Omental fat pad (tissue), 4 donors: ENCODE measurements at places on chromosomes 1 and 21.

DNA sequence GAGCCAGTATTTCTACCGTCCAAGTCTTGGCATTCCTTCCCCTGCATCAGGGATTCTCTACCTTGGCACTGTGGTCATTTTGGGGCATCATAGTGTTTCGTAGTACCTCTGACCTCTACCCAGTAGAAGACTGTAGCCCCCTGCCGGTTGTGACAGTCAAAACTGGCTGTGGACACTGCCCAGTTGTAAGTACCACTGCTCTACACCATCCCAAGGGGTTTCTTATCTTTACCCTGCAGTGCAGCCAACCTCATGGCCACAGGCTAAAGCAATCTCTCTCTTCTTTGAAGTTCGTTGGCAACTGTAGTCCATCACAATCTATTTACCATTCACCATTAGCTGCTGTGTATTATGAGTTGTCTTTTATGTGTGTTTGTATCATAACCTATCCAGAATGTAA, 29.3 kb upstream of the ERO1B start:
- no peak for DNase-seq

DNA sequence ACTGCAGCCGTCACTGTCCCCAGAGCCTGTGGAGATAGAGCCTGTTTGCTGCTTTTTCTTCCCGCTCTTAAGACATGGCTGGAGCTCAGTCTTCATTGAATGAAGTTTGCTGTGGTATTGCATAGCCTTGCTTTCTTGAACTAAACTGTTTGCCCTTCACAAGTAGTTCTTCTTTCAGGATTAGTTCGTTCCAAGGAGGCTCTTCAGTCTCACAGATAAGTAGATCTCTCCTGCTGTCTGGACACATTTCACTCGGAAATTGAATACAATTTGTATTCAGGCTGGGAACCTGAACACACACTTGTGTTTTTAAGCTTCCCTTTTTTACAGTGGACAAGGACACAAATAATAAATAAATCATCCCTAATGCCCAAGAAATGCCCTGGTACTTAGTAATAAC, 34.7 kb downstream of the IFNAR1 start:
- DNase-seq: no peak

GRCh38 chr1:22704440-22705067, 6.1 kb upstream of the EPHB2 start:
- peak; percentile 80 for DNase-seq

GRCh38 chr21:35400233-35400939, 351.3 kb upstream of the RUNX1 start:
- no peak for DNase-seq

DNA sequence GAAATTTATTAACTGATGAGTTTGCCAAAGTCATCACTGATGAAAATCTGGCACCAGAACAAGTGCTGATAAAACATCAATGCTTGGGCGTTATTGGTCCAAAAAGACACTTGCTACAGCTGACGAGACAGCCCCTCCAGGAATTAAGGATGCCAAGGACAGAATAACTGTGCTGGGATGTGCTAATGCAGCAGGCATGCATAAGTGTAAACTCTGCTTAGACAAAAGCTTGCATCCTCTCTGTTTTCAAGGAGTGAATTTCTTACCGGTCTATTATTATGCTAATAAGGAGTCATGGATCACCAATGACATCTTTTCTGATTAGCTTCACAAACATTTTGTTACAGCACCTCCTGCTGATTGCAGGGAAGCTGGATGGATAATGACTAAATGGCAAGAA, 402.0 kb downstream of the LTN1 start:
- DNase-seq: no peak

GRCh38 chr1:222953585-222953984, 138.7 kb downstream of the DISP1 start:
- no peak for DNase-seq

DNA sequence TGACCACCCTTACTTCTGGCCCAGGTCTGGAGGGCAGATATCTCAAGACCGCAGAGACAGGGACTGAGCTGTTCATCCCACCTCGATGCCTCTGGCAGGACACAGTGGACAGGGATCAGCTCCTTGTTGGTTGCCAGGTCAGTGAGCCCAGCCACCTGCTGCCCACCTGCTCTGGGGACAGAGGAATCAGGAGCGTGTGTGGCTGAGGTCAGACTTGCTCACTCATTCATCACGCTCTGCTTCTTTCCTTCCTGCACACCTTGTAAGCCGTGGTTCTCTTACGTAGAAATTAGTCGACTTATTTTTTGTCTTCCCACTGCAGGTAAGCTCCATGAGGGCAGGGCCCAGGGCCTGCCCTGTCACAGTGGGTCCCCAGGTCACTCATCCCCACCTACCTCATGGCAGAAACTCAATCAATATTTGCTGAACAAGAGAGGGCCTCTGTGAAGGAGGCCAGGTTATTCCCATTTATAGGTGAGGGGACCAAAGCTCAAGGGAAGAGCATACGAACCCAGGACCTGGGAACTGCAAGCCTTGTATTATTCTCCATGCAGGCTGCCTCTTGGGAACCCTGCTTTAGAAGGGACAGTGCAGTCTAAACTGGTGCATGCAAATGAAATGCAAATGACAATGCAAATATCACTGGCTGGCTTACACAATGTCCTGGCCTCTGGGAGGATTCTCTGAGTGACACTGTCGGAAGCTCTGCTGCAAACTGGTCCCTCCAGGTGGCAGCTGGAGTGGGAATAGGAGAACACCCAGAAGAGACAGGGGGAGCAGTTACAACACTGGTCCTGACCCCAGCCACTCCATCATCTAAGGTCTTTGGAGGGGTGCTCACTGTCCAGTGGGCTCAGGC, 58.4 kb upstream of the PAX7 start:
- no peak for DNase-seq

DNA sequence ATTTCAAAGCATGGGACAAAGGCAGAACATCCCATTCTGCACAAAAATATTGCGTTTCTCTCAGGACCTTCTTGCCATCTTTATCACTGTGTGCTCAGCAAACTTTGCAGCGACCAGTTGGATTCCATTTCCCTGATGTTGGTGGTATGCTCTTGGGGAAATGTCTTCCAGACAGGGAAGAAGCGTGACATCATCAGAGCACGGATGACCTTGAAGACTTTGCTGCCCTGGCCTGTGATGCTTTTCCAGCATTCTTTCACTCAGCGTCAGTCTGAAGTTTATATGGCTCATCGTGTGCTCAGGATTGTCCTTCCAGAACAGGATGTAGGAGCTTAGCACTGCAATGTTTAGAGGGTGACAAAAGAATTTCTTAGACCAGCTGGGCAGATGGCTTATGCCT, 131.4 kb upstream of the F3 start:
- DNase-seq: no peak

- no peak for DNase-seq
Measured at GRCh38 chr1:228311091-228311490, 95.5 kb downstream of the TRIM11 start.

GRCh38 chr1:23574265-23574754, 15.0 kb upstream of the ID3 start:
- no peak for DNase-seq

DNA sequence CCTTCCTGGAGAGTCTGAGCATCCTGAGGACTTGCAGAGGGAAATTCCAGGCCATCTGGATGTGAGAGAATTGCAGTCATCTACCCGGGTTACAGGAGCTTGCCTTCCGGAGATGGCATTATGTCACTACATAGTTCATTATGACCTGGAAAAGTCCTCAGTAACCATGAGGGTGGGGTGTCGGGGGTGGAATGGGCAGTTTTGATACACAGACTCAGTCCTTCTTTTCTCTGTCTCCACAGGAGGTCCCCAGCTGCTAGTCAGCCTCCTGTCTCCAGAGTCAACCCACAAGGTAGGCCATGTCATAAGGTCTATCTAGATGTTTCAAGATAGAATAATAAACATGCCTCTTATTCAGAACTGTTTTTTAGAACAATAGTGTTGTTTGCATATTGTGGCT, 268.2 kb upstream of the SGIP1 start:
- DNase-seq: no peak

DNA sequence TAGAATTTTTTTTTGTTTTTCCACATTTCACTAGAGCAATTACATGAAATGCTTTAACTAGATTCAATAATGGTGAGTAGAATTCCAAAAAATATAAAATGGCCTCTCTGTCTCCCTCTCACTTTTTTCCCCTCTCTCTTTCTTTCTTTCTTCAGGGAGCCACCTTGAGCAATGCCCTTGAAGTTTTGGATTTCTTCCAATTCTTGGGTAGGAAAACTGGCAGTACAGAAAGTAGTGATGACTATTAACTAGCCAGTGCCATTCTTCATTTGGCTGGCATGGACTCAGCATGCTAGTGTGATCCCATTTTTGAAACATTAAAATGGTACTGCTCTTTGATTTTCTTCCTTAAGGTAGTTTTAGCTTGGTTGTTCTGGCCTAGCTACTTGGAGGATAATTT, 4.5 kb upstream of the FNBP1L start:
- DNase-seq: no peak

DNA sequence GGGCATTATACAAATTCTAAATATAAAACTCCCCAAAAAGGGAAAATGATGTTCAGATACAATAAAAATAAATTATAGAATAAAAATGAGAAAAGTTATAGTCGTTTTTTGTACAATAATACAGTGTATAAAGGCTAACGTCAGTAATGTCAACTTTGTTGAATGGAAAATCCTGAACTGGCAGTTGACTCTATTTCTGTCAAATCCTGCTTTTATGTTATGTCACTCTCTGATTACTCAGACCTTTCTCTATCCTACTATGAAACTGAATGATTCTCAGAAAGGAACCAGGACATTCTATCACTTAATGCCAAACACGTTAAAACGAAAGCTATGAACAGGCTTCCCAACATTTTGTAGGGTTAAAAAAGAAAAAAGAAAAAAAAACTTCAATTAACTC, 636.4 kb downstream of the USP25 start:
- no peak for DNase-seq

DNA sequence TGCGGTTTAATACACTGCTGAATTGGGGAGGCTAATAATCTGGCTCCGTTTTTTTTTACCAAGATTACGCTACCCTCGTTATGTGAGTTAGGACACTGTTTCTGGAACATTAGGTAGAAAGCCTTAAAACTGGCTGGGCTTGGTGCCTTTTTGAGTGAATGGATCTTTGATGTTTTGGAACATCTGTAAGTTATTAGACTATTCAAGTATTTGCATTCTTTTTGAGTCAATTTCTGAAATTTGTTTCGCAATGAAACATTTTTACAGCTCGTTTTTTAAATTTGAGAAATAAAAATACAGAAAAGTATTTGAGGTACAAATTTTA, 106.9 kb downstream of the LTN1 start:
- DNase-seq: no peak

- DNase-seq: no peak
Measured at GRCh38 chr1:79089946-79090345, 83.4 kb upstream of the ADGRL4 start.

DNA sequence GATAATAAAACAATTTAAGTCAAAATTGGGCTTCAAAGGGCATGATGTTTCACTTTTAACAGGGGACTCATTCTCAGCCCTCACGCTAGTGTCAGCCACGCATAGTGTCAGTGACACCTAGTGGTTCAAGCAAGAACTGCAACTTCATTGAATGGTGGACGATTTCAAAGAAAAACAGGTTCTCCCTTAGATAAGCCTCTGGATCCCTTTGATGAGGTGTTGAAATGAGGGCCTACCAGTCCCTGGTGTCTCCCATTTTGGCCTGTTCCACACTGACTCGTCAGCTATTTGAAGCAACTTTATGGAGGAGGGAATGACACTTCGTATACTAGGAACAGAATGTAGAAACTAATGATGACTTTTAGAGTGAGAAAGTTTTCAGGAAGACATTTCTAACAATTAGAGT, 56.2 kb downstream of the FCRL5 start:
- no peak for DNase-seq

DNA sequence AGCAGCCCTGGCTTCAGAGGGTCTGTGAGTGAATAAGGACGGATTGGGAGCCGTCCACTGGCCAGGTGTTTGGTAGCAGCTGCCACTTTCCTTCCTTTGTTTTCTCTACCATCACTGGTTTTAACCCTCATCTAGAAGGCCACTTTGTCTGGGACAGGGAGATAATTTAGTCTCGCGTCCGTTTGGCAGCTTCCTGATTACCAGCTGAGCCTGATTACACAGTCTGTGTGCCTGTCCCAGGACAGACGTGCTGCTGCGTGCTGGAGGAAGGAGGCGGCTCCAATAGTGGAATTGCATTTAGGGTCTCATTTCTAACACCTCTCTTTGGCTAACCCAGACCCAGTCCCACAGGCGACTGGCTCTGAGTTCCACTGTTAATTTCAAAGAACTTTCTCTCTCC, 24.6 kb upstream of the CASQ2 start:
- no peak for DNase-seq

DNA sequence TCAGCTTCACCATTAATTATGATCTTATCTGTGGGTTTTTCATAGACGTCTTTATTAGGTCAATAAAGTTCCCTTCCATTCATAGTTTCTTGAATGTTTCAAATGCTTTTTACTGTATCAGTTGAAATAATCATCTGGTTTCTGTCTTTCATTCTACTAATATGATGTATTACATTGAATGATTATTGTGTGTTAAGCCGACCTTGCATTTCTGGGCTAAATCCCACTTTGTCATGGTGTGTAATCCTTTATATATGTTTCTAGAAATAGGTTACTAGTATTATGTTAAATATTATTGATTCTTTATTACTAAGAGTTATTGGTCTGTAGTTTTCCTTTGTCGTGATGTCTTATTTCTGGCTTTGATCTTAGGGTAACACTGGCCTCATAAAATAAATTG, 134.9 kb downstream of the FASLG start:
- no peak for DNase-seq

- no peak for DNase-seq
Measured at GRCh38 chr1:23019863-23020625, 776 bp downstream of the KDM1A start.

DNA sequence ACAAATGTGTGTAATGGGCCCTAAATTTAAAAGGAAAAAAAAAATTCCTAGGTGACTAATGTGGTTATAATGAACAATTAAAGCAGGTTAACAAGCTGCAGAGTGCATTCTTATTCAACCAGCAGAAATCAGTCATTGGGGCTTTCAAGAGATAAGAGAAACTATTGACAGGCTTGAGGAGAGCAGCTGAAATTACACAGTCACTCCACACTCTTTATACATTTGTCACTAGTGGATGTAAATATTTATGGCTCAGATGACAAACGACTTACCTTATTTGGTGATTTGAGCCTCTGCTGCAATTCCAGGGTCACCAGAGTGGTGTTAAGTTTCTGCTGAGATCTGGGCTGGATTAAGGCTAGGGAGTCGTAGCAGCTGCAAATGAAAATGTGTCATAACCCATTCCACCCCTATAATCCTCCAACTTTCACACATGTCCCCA, 896.3 kb downstream of the TTLL7 start:
- no peak for DNase-seq

GRCh38 chr1:241860922-241861321, 12.9 kb downstream of the EXO1 start:
- no peak for DNase-seq

GRCh38 chr1:212256369-212256768, 28.8 kb upstream of the PPP2R5A start:
- no peak for DNase-seq

DNA sequence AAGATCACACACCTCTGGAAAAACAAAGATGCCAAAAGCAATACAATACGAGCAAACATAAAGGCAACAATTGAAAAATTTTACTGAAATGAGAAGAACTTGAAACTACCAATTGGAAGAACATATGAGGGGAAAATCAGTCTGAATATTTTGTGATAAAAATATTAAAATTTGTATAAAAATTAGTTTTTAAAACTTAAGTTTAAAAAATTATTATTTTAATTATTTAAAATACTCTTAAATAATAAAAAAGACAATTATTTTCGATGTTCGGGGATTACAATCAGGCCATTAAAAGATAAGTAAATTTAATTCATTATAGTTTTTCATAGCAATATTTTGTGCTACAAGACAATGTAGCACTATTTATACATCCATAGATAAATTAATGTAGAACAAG, 1239.3 kb downstream of the AMY1C start:
- no peak for DNase-seq

GRCh38 chr1:36737767-36738166, 255.1 kb upstream of the CSF3R start:
- DNase-seq: no peak
